ENCODE measurements at places on chromosomes 5 and 9.

DNA sequence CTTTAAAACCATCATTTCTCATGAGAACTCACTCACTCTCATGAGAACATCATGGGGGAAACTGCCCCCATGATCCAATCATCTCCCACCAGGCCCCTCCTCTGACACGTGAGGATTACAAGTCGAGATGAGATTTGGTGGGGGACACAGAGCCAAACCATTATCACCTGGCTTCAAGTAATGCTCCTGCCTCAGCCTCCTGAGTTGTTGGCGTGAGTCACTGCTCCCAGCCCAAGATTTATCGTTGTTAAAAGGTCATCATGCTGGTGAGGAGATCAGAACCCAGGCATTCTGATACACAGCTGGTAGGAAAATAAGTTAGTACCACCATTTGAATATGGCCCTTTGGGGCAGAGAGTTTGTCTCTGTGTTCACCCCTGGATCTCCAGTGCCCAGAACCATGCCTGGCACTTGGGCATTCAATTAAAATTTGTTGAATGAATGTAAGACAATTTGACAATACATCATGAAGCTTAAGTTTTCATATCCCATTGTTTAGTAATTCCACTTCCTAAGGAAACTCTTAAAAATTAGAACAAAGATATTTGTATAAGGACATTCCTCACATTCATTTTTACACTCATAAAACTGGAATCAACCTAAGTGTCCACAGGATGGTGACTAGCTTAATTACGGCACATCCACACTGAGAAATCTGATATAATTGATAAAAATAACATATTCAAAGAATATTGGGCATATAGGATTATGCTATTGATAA is 58.0 kb upstream of the COL15A1 start:
- DNase-seq = no peak

GRCh38 chr5:125012727-125013451 is 266.4 kb upstream of the ZNF608 start:
- no peak for DNase-seq

GRCh38 chr5:53334431-53334941 is 145.9 kb upstream of the FST start:
- no peak for DNase-seq

DNA sequence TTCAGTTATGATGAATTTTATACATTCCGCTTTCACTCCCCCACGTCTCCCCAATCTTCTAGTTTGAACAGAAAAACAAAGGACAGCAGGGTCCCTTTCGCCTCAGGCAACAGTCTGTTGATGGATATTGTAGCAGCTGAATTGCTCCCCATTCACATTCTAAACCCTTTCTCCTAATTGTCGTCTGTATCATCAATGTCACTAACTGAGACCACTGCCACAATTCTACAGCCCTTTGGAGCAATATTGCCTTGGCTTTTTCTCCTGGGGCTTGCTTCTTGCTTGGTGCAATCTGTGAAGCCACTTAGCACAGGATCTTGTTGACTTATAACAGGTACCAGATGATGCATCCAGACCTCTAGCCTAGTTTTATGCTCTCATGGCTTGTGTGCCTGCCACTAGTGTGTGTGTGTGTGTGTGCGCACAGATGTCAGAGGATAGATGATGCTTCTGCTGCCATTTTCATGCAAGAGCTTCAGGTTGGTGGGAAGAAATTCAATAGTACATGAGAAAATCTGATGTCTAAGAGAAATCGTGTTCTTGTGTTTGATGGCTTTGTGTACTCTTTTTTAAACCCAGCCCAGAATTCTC is 195.2 kb upstream of the ISL1 start:
- DNase-seq = no peak

- no peak for DNase-seq
Observed at GRCh38 chr5:177350776-177351391, 584 bp downstream of the LMAN2 start.

- no peak for DNase-seq
Observed at GRCh38 chr9:33489066-33489465, 15.3 kb upstream of the NOL6 start.

- DNase-seq = no peak
Observed at GRCh38 chr5:42404366-42404765, 18.9 kb upstream of the GHR start.

DNA sequence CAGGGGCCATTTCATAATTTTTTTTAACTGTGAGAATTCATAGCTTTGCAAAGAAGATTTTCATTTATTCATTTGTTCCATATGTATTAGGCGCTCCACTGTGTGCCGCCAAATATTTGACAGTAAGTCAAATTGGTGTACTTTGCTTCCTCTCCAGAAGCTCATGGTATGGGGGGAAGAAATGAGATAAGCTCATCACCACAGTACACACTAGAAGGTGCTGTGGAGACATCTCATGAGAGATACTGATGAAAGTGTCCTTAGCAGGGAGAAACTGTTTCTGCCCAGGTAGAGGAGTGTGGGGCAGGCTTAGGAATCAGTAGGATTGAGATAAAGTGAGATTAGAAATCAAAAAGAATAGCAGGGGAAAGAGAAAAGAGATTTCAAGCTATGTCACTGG is 136.2 kb downstream of the CDH6 start:
- DNase-seq = no peak

DNA sequence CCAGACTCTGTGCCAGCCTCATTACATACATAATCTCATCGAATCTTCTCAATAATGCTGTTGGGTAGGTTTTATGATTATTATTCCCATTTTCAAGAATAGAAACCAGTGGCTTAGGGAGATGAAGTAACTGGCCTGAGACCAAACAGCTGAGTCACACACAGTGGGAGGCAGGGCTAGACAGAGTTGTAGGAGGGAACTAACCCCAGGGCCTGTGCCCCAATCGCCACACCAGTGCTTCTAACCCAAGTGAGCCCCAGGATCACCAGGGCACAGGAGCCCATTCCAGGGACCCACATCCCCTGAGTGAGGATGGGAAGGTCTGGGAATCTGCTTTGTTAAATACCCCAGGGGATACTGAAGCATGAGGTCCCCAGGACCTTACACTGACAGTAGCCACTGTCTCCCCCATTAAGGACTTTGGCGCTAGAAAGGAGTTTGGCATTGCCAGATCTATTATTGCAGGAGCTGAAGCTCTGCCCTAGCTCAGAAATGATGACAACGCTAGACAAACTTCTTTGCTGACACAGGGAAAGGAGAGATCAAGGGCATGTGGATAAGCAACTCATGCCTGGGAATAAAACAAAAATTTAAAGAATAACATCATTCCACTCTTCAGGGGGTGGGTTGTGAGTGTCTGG is 63.8 kb upstream of the PPARGC1B start:
- DNase-seq = no peak

DNA sequence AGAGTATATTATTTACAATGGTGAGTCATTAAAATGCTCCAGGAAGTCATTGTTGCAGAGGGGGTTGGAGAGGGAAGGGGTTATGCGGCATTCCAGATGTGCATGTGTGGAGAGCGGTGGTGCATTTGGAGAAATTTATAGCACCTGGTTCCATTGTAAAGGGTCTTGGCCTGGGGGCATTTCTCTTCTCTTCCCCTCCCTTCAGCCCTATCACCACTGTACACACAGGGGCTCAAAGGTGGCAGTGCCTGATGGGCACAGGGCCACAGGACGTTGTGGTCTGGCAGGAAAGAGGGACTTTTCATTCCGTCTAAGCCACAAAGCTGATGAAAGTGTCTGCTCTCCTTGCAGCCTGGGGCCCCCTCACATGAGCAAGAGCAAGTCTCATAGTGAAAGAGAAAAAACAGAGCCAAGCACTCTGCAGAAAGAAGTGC is 442.4 kb upstream of the ZNF462 start:
- DNase-seq = no peak

- no peak for DNase-seq
Observed at GRCh38 chr5:74034733-74035132, 408.7 kb downstream of the ARHGEF28 start.

- DNase-seq = no peak
Observed at GRCh38 chr9:87500491-87501270, 3.0 kb downstream of the DAPK1 start.

GRCh38 chr9:15738011-15738410 is 185.2 kb downstream of the CCDC171 start:
- DNase-seq = no peak

DNA sequence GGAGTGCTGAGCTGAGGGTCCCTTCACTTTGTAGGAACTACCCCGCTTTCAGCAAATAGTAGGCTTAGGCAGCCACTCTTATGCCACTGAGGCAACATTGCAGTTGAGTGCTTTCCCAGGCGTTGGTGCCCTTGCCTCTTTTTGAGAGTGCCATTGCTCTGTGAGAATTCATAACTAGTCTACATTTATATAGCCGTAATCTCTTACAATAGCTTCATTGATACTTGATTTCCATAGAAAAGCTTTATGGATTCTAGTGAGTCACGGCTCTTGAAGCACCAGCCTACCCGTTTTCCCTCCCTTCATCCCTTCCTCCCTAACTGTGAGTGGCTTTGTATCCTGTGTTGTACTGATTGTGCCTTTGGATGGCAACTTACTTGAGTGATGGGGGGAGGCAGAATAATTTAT is 283.9 kb downstream of the AOPEP start:
- no peak for DNase-seq

- no peak for DNase-seq
Observed at GRCh38 chr5:148911386-148911785, 85.0 kb downstream of the ADRB2 start.

GRCh38 chr9:112049811-112050516 is 125.1 kb downstream of the SUSD1 start:
- DNase-seq = no peak

DNA sequence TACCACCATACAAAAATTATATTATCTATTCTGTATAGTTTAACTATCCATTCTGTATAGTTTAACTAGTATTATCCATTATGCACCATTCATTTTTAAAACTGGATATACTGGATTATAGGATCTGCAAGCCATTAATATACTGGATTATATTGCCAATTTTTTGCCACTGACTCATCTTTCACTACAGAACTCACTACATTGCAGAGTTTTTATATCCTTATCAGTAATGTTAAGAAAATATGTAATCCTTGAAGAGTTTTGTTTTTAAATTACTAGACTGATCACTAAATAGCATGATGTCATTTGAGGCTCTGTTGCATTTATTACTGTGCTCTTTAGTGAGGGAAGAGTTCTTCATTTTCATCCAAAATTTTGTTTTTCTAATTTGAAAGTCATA is 109.8 kb upstream of the SNX2 start:
- no peak for DNase-seq

DNA sequence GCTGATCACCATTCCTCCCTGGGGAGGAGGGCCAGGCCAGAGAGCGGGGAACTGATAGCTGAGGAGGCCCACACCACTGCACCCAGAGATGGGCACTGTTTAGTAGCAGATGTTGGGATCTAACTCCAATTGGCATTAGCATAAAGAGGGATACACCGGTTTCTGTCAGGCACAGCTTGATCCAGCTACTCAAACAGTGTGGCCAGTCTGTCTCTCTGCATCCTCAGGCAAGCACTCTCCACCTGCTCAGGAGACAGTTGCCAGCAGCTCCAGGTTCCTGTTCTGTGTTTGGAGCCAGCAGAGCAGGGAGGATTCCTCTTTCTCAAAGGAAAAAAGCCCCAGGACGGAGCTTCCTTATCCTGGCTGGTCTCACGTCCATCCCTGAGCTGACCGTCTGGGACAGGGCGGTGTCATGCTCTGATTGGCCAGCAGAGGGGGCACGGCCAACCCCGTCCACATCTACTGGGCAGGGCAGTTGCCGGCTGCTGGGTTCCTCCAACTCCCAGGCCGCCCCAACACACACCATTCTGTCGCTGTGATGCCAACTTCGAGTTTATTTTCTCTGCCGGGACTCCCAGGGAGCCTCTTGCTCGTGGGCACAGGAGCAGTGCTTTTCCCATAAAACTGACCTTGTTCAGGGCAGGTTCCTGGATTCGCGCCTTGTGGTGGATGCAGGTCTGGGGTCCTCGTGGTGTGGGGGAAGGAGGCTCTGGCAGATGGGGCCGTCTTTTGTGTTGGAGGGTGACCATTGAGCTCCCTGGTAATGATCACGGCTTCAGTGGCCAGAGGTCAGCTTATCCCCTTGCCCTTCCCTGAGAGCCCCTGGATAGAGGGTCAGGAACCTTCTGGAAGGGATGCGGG is 47.9 kb downstream of the COL5A1 start:
- no peak for DNase-seq

GRCh38 chr5:60184606-60185005 is 291.1 kb upstream of the PDE4D start:
- DNase-seq = no peak

GRCh38 chr5:58670582-58670981 is 87.7 kb downstream of the RAB3C start:
- no peak for DNase-seq

- no peak for DNase-seq
Observed at GRCh38 chr9:70177121-70177520, 81.7 kb upstream of the SMC5 start.

- DNase-seq = no peak
Observed at GRCh38 chr9:3035579-3036332, 191.9 kb upstream of the PUM3 start.

GRCh38 chr5:80453366-80453765 is 34.5 kb upstream of the FAM151B start:
- DNase-seq = no peak

GRCh38 chr9:35517131-35517530 is 27.2 kb downstream of the RUSC2 start:
- DNase-seq = no peak

DNA sequence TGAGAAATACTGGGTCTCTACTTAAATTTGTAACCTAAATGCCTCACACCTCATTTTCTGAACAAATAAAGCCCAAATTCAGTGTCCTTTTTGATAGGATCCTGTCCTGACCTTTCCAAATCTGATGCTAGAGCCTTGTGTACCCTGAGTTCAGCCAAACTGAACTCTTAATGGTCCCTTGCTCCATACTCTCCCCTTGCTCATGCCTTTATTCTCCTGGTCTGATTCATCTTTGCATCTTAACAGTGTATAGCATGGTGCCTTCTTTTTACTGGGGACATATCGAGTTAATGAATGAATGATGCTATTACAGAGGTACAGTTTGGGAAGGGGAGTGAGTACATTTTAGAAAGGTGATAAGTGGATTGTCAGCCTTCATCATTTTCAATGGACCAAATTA is 9.2 kb downstream of the NSD1 start:
- no peak for DNase-seq

- no peak for DNase-seq
Observed at GRCh38 chr5:88094403-88094802, 174.2 kb downstream of the TMEM161B start.

GRCh38 chr9:88045686-88046085 is 71.4 kb upstream of the CDK20 start:
- no peak for DNase-seq

GRCh38 chr5:171315386-171315891 is 6.4 kb downstream of the TLX3 start:
- no peak for DNase-seq

DNA sequence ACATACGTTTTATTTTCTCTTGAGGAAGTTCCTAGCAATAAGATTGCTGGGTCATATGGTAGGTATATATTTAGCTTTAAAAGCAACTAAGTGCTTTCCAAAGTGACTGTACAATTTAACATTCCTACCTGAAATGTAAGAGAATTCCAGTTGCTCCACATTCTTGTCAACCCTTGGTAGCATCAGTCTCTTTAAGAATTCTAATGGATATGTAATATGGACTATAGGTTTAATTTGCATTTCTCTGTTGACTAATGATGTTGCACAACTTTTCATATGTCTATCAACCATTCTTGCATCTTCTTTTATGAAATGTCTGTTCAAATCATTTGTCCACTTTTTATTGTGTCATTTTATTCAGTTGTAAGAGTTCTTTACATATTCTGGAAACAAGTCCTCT is 6.7 kb upstream of the RASEF start:
- no peak for DNase-seq

GRCh38 chr9:99199938-99200539 is 21.7 kb downstream of the ALG2 start:
- DNase-seq = no peak

Measured in stimulated activated CD8-positive, alpha-beta memory T cell treated with anti-CD3 and anti-CD28 coated beads, Interleukin-7, amount 100 ng/mL, for 24 hours (primary cell).